ENCODE measurements at places on chromosomes 1 and 21. TPM values are rescaled to one million over a fixed set of nuclear protein-coding genes. Genes with fewer than 3 reads are reported as not detected.

The PCSK9 gene
- 0.95 TPM for polyA plus RNA-seq

The PTPN14 gene
- polyA plus RNA-seq = 44.4 TPM

The PRAMEF17 gene
- polyA plus RNA-seq = not detected

The SNRNP40 gene
- 82.5 TPM for polyA plus RNA-seq

The RNU1-1 gene
- polyA plus RNA-seq = 1.9 TPM

The MOB3C gene
- 12.3 TPM for polyA plus RNA-seq

The EXO1 gene
- 18.4 TPM for polyA plus RNA-seq

The SLC30A1 gene
- polyA plus RNA-seq = 36.6 TPM

The BLACAT1 gene
- polyA plus RNA-seq = 3.6 TPM

The TNFSF4 gene
- polyA plus RNA-seq = 2.0 TPM

The TTLL10 gene
- polyA plus RNA-seq = 0.98 TPM

The GBP3 gene
- polyA plus RNA-seq = 14.2 TPM

The DAB1 gene
- 9.1 TPM for polyA plus RNA-seq

The ADORA3 gene
- polyA plus RNA-seq = 0.52 TPM

The PBXIP1 gene
- 59.6 TPM for polyA plus RNA-seq

The SLC45A3 gene
- 8.8 TPM for polyA plus RNA-seq

The FALEC gene
- 0.83 TPM for polyA plus RNA-seq

The GBP6 gene
- polyA plus RNA-seq = not detected

The CFAP126 gene
- polyA plus RNA-seq = 15.2 TPM

The DESI2 gene
- 50.4 TPM for polyA plus RNA-seq

The TRIM33 gene
- 74.4 TPM for polyA plus RNA-seq

The SMCP gene
- not detected for polyA plus RNA-seq

The HLX gene
- polyA plus RNA-seq = 5.3 TPM

Data from left kidney (tissue), 8 donors.